ENCODE measurements at places on chromosomes 7 and 10. TPM values are rescaled to one million over a fixed set of nuclear protein-coding genes. Genes with fewer than 3 reads are reported as not detected.

Gene TSPAN15
- 80.7 TPM for total RNA-seq

Gene SMO
- 13.8 TPM for total RNA-seq

Gene GNAT3
- total RNA-seq, result not detected

Gene ADARB2
- total RNA-seq, result 0.18 TPM

Gene TLX1
- total RNA-seq, result not detected

Gene CDNF
- total RNA-seq, result 0.86 TPM

All from A549 treated with dexamethasone at 1 μM for 4 hours (cell line).